ENCODE measurements at places on chromosomes 2 and 18.

GRCh38 chr2:96143848-96144480 lies 1.3 kb downstream of the DUSP2 start:
- DNase-seq: peak; percentile 49

- DNase-seq: no peak
Observed at GRCh38 chr2:74051504-74051903, 66.8 kb downstream of the TET3 start.

DNA sequence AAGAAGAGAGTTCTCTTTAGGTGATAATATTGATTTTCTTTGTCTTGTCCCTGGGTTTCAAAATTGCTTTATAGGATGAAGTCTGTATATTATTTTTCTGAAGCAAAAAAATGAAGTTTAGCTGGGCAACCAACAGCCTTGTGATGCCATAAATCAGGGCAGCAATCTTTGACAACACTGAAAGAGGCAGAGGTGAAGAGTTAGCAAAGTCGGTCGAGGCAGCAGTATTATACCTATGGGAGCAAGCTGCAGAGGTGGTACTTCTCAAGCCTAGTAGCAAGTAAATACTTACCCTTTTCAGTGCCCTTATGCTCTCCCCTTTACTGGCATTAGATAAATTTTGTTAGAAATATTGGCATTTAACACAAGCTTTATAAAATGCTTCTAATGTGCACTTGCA lies 92.9 kb downstream of the NETO1 start:
- DNase-seq: no peak

DNA sequence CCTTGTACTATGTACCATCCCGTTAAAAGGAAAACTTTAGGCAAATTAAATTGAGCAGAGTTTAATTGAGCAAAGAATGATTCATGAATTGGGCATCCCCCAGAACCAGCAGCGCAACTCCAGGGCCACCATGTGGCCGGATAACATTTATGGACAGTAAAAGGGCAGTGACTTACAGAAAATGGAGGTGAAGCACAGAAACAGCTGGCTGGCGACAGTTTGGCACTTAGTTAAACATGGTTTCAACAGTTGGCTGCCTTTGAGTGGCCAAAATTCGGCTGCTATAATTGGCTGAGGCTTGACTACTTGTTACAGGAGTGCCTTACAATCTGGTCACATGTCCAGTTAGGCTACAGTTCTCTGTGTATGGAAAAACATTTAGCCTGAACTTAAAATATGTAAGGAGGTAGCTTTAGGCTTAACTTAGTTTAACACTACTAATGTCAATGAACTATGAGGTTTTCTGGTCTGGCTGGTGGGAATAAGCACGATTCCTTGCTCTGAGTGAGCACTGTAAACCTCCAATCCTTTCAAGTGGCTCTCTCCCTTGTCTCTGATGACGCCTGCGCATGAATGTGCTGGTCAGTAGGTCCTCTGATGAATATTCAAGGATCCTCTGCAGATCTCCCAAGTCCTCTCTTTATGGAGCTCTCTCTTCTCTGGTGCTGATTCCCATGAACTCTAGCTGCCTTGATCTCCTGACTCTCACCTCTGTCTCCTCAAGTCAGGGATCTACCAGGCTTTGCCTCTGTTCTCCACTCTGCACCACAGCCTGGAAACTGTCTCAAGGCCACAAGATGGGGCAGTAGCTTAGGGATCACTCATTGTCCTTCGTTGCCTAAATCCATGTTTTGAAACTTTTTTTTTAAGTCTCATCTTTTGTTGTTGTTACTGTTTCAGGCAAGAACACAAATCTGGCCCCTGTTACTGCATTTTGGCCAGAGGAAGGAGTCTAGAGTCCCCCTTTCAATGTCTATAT lies 24.4 kb upstream of the RAB31 start:
- no peak for DNase-seq

DNA sequence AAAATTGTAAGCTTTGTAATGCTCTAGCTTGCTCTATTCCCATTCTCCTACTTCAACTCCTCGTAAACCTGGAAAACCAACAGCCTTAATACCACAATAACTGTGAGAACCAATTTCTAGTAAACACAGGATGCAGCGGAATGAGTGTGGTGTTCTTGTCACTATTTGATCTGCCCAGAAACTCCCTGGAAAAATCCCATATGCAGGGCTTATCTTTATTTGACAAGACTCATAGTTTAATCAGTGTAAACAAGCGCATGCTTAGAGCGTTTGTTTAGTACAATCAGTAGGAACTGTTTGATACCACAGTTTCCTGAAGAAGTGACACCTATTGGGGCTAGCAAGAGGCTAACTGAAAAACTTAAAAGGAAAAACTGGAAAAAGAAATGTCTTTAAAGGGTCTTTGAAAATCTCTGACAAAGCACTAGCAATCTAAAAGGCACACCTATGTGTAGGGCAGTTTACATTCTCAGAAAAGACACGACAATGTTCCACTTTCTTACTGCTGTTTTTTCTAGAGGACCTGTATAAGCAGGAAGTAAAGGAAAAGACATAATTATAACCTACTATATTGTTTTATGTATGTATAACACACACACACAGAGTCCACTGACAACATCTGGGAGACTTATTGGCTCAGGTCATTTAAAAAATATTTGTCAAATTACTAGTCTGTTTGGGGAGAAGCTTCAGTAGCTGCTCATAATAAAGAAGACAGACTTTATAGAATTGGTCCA lies 241.4 kb upstream of the KLHL14 start:
- no peak for DNase-seq

DNA sequence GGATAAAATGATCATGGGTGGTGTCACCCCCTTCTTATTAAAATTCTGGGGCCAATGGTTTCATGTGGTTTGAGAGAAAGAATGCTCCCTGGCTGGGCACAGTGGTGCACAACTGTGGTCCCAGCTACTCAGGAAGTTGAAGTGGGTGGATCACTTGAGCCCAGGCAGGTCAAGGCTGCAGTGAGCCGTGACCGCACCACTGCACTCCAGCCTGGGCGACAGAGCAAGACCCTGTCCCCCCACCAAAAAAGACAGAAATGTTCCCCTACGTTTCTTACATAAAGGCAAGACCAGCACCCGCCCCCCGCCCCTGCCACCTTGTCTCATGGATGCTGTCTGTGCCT lies 53.0 kb upstream of the ID2 start:
- DNase-seq: no peak

- DNase-seq: no peak
Observed at GRCh38 chr2:178006710-178007109, 65.9 kb downstream of the PDE11A start.

- no peak for DNase-seq
Observed at GRCh38 chr2:89829828-89830227, 1138.4 kb downstream of the RPIA start.

- DNase-seq: no peak
Observed at GRCh38 chr2:150478200-150478974, 9.1 kb downstream of the RND3 start.

DNA sequence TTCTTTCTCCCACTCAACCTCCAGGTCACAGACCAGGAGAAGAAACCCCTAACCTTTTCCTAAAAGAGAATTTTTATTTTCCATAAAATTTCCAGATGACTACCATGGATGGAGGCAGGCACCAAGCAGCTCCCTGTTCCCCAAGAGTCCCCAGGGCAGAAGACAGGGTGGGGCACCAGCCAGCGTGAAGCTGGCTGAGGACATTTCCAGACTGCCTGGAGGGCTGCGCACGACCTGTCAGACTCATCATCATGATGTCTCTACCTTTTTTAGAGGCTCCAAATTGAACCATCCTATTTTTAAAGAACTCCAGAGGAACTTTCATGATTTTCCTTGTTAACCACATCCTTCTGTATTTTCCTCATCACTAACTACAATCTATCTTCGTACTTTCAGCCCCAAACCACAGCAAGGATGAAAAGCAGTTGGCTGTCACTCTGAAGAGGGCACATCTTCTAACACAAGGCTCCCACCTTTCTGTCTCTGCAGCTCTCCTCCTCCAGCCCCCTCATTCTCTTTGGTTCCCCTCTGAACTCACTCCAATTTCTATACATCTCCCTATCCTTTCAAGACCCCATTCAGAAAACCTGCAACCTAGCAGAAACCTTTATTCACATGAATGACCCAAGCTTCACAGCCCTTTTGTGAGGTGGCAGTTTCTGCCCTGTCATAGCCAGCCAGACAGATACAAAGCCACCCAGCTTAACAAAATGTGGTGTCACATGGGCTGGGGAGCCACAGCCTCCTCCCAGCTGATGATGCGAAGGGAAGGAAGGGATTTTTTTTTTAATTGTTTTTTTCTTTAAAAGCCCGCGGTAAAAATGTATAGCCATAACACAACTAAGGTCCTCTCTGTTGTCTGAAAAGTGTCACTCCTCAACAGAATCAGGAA lies 11.1 kb downstream of the AMMECR1L start:
- no peak for DNase-seq

DNA sequence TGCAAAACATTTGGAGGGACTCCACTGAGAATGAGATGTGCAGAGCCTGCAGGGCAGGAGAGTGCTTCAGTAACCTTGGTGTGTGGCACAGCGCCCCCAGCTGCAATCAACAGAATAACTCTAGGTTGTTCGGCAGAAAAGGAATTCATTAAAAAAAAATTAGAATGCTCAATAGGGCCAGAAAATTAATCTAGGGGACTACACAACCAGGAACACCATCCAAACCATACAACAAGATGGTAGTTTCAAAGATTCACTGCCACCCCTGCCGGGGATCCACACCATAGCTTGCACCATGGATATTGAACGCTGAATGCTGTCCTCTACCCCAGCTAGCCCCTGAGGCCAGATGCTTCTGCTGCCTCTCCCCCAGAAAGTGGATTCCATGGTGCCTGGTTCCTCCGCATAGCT lies 50.1 kb downstream of the THUMPD2 start:
- DNase-seq: no peak

DNA sequence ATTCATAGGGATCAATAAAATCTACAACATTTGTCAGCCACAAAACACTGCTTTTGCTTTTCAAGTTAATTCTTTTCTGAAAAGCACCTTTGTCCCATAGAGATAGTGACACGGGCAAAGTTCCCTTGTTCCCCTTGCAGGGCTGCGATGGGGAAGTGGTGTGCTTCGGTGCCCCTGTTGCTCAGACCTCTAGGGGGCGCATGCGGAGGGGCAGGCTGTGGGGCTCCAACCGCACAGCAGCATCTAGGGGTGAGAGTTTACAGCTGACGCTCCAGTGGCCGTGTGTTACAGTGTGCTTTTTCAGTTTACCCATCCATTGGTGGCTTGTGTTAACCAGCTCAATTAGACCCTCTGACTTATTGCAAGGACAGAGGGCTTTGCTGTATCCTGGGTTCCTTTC lies 1432.2 kb upstream of the ACVR2A start:
- DNase-seq: no peak

DNA sequence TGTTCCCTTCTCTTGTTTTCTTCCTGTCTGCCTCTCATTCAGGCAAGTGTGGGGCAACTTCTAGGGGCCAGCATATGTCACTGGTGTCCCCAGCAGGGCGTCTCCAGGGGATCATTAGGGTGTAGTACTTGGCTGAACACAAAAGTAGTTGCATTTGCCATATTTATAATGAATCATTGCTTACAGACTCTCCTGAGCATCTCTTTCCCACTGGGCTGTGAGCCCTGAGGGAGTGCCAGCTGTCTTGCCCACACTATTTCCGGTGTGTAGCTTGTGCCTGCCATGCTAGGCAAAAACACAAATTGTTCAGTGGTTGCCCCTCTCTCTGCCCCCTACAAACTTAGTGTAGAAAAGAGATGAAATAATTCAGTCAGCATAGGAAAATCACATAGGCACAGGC lies 40.8 kb upstream of the SCLY start:
- no peak for DNase-seq

DNA sequence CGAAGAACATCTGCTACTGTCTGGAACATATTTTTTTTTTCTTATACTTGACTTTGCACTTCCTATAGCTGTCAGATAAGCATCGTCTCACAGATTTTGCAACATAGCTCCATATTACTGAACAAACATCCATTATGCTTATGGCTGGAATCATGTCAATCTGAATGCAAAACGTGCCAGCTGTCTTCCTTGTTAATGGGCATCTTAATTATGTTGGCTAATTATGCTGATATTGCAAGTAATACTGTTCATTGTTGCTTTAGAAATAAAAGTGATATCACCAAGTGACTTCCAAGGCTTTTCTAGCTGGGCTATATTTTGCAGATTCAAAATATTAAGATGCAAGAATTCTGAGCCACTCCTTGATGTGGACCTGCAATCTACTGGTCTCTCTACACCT lies 176.8 kb downstream of the ARL4C start:
- DNase-seq: no peak

DNA sequence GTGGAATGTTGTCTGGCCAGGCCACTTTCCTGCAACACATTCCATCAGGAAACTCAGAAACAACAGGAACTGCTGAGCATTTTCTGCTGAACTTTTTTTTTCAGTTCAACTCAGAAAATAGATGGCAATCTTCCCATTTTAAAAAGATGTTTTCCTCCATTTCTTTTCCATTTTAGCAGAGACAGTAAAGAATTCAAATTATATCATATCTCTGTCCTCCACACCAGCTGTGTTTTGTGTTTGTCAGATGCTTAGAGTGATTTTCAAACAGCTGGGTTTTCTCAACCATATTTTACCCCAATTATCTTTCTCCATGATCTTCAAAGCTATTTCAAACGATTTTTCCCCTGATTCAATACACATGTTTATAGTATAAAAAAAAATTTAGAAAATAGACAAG lies 713.4 kb downstream of the LRRTM4 start:
- no peak for DNase-seq

- DNase-seq: no peak
Observed at GRCh38 chr18:9898792-9899549, 13.2 kb downstream of the TXNDC2 start.

GRCh38 chr2:71710367-71711132 lies 257.2 kb downstream of the DYSF start:
- no peak for DNase-seq

- no peak for DNase-seq
Observed at GRCh38 chr2:234081970-234082822, 31.7 kb downstream of the SPP2 start.

DNA sequence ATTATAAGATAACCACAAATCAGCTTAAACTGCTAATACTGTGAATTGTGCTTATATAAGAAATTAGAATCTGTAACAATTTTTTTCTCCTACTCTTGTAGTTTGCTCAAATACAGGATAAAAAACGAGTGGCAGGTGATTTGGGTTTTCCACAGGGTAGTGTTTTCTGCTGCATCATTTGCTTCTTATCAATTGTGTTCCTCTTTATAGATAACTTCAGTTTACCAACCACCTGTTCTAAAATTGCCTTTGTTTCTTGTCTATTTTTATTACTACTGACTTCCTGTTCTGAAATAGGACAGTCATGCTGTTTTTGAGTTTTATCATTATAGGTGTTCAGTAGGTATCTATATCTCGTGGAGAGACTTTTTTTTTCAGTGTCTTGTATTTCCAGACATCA lies 56.9 kb downstream of the MFSD6 start:
- no peak for DNase-seq
